Immature natural killer cell (primary cell): ENCODE measurements at places on chromosomes 1 and 21. TPM values are rescaled to one million over a fixed set of nuclear protein-coding genes. Genes with fewer than 3 reads are reported as not detected.

CATSPERE gene
- polyA plus RNA-seq = not detected

DNA sequence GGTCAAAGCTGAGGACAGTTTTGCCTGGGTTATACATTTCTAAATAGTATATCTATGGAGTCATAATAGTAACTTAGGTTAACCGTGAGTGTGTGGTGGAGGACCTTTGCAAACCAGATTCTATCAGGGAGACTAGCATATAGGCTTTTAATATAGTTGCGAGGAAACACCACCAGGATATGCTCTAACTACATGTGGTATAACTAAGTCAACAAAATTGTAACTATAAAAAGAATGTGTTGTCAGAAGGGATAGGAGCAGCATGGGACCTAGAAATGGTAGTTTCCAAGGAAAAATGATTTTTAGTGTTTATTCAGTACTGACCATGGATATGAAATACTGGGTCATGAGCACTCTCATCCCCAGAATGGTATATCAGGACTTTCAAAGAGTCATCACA is 338.1 kb downstream of the TGFB2 start:
- DNase-seq = no peak

SELP gene
- 1.4 TPM for polyA plus RNA-seq

DNA sequence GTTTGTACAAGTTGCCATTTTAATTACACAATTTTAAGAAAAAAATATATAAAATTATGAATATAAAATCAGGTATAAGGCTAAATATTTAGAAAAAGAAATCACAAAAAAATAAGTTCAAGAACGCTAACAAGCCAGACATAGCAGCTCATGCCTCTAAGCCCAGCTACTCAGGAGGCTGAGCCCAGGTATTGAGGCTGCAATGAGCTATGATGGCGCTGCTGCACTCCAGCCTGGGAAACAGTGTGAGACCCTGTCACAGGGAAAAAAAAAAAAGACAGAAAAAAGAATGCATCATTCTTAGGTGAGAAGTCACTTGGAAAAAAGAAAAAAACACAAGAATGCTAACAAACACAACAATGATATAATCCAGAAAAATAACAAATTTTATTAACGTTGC is 112.3 kb upstream of the PRDX6 start:
- DNase-seq = no peak

GRCh38 chr1:193070386-193070753 is 11.0 kb downstream of the RO60 start:
- DNase-seq = peak; percentile 17

GRCh38 chr1:86504895-86505563 is 36.3 kb downstream of the CLCA1 start:
- no peak for DNase-seq

- no peak for DNase-seq
Observed at GRCh38 chr1:44521378-44522080, 116.5 kb downstream of the RNF220 start.

CNR2 gene
- 10.7 TPM for polyA plus RNA-seq

GRCh38 chr1:1876335-1876930 is 14.5 kb downstream of the GNB1 start:
- no peak for DNase-seq

TMPRSS2 gene
- not detected for polyA plus RNA-seq

PYCR2 gene
- 72.0 TPM for polyA plus RNA-seq

DNA sequence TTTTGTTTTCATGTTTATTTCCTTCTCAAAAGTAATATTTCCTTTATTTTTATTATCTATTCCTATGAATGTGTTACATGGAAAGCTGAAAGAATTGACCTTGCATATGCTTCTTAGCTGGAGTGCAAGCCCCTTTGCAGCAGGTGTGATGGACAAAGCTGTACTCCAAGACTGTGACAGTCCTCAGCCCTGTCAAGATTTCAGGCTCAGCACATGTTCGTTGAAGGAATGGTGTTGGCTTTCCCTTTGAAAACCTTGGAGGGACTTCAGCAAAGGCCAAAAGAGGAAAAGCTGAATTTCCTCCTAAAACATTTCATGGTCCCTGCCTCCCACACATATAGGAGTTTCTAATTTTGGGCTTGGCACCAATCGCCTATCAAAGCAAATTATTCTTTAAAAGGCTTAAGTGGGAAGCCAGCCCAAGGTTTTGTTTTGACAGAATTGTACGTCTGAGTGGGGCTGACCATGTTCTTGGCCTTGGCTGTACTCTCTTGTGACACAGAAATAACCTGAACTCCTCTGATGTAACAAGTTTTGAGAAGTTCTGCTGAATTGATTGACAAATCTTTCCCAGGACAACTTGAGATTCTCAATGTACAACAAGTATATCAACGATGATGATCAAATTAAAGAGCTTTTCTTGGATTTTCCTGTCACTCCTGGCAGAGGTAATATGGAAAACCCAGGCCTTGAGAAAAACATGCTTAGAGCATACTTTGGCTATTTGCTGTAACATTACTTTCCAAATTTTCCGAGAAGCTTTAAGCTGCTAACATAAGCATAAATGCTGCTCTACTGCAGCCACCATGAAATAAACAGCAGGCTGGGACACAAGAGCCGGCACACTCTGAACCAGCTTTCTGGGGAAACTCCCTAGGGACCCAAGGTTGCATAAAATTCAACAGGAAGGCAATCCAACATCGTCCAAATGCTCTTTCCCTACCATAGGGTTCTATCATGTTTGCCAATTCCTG is 135.7 kb upstream of the ZNF648 start:
- DNase-seq = no peak

DNA sequence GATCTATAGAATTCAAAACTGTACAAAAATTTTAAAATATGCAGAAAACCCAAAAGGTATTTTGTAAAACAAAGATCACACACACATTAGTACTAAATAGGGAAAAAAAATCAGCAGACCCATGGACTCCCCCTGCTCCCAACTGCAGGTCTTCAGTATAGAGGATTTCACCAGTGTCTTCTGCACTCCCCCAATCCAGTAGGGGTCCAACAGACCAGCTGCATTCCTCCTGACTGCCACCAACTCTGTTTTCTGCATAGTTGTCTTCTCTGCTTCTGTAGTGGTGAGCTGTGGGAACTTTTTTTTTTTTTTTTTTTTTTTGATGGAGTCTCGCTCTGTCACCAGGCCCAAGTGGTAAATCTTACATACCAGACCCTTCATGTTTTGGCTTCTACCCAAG is 21.9 kb downstream of the CLCA2 start:
- DNase-seq = no peak

GRCh38 chr1:19688041-19688842 is 23.6 kb downstream of the HTR6 start:
- DNase-seq = peak; percentile 82

DNA sequence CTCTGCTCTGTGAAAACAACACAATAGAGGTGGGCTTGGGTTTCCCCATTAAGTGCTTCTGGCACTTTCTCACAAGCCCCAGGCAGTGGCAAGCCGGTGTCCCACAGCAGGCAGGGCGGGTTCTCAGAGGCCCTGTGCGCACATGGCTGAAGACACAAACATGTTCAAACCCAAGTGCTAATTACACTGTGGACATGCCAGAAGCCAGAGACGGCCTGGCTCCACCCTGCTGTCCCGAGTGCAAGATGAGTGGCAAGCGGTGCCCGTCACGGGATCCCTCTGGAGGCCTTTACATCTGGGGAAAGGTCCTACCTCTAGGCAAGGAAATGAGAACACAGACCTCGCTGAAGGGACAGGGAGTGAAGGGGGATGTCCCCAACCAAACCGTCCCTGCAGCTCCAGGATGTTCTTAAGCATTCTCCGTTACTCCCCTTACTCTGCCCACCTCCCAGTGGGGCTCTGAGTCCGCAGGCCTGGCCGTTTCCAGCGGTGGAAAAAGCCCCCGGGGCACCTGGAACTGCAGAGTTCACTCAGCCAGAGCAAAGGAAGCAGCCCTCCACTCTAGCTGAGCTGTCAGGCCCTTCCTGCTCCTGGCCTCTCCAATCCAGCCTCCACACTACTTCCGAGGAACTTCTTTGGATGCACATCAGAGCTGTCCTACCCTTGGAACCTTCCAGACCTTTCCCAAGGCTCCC is 57.4 kb downstream of the SLC66A1 start:
- DNase-seq = no peak

DNA sequence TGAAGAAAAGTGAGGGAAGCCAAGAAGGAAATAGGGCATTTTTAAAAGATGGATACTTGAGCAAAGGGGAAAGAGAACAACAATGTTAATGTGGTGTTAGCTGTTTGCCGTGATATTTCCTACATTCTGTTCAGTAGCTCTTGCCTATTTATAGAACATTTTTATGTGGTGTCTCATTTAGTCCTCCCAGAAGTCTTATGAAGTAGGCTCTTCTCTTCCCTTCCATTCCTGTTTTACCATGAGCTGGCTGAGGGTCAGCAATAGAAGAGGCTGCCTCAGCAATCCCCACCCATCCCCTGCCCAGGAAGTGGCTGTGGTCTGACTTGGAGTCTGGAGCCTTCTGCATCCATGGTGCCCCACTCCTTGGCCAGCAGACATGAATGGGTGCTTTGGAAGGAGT is 60.1 kb downstream of the KIAA0040 start:
- no peak for DNase-seq

GRCh38 chr1:44807364-44808062 is 362 bp upstream of the DYNLT4 start:
- DNase-seq = peak; percentile 61

DNA sequence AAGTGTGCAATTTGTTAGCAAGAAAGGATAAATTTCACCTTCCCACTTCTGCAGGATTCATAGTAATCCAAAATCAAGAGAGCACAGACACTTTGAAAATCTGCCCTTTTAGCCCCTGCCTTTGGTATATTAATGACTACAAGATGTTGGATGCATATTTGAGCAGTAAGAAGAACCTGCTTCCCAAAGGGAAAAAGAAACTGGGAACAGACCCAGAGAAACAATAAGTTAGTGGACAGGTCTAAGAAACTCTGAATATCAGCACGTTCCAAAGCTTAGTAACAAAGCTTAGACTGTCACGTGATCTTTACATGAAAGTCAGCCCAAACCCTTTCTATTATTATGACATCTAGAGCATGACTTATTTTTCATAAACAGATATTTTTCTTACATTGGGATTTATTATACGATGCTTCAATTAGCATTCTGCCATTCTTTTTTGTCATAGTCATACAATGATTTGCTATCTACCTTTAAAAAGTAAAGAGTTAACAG is 390.9 kb upstream of the ADGRL2 start:
- DNase-seq = no peak

ATG4C gene
- 8.0 TPM for polyA plus RNA-seq

DNA sequence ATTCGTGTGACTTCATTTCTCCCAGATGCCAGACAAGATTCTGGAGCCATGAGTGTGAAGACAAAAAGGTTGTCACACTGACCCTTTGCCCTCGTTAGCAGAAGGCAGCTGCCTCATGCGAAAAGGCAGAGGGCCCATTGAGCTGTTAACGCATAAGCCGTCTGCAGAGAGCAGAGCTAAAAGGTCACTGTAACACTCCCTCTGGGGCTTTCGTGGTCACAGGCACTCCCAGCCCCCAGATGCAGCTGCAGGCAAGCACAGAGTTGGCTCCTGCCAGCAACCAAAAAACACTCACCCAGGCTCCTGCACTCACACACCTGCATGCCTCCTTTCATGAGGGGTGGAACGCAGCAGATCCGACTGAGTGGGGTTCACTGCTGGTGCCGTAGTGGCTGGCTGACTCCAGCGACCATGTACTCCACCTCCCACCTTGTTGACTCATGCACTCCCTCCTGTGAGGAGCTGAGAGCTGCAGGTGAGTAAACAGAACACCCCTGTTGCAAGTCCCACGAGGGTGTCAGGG is 287.5 kb downstream of the SMYD3 start:
- DNase-seq = no peak

KNCN gene
- not detected for polyA plus RNA-seq

DNA sequence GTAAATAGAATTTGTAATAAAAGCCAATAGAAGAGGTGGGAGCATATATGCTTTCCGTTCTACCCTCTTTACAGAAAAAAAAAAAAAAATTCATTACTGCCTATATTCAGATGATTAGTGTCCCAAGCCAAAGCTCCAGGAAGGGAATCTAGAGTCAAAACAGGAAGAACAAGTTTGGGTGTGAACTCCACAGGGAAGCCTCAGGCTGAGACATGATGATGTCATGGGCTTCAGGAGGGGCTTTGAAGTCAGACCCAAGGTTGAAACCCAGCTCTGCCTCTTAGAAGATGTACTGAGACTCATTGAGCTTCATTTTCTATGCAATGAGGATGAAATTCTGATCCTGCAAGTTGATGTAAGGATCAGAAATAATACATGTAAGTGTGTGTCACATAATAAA is 250.0 kb upstream of the ADGRL2 start:
- no peak for DNase-seq

DNA sequence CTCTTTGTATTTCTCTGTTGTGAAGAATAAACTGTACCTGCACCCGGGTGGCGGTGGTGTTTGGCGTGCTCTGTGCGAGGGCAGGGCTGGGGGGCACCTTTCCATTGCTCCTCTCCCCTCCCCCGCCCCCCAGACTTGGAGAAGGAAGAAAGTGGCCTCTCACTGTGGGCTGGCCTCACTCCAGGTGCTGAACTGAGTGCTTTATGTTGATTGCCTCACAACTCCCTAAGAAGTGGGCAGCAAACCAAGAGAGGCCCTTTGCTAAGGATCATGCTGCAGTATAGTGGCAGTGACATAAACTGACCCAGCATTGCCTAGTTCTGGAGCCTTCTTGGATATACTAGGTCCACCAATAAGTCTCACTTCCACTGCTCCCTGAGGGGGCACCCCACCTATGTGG is 20.2 kb downstream of the A3GALT2 start:
- no peak for DNase-seq

DNA sequence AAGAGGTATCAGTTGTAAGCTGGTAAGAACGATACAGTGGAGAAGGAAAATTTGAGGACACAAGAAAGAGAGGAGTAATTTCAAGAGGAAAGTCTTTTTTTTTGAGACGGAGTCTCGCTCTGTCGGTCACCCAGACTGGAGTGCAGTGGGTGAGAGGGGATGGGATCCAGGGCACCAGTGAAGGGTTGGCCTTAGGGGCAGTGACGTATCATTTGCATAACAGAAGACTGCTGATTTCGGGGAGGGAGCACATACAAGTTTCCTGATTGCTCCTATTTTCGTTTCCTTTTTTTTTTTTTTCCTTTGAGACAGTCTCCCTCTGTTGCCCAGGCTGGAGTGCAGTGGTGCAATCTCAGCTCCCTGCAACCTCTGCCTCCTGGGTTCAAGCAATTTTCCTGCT is 4.2 kb downstream of the S100A13 start:
- DNase-seq = no peak

DNA sequence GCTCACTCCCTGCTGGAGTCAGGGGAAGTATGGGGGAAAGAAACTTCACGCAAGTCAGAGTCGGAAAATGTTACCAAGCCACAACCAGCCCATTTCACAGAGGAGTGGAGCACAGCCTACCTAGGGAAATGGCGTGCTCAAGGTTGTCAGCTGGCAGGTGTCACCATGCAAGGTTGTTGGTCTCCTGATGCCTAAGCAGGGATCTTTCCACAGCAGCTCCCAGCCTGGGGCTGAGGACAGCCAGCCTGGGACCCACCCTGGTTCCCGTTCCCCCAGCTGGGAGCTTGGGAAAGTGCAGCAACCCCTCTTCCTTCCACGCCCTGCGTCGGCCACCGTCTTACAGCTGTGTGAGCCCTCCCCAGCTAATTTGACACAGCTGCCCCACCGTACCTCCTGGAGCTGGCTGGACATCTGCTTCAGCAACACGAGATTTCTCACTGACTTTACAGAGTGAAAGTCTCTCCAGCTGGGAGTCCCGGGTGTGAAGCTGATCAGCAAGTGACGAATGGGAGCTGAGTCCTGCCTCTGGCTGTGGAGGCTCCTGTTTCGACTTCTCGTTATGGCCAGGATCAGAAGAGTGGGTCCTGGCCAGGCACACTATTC is 224.6 kb upstream of the RAB4A start:
- no peak for DNase-seq
